ENCODE measurements at places on chromosomes 5 and 9.

GRCh38 chr5:96662725-96663518 is 746 bp downstream of the CAST start:
- DNase-seq: peak; percentile 78

DNA sequence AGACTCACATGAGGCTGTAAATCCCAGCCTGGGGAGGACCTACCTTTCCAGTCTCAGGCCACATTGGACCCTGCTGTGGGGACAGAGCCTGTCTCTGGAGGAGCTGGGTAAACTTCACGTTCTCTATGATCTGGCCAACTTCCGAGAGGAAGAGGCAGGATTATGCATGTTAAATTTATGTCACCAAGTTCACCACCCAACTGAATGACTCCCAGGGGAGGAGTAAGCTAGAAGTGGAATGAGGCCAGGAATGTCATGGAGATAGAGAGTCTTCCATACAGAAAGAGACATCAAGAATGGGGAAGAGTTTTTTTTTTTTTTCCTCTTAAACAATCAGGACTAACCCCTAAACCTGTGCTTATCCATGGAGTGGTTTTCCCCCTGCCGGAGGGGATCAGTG is 90.3 kb upstream of the PALM2AKAP2 start:
- DNase-seq: no peak

DNA sequence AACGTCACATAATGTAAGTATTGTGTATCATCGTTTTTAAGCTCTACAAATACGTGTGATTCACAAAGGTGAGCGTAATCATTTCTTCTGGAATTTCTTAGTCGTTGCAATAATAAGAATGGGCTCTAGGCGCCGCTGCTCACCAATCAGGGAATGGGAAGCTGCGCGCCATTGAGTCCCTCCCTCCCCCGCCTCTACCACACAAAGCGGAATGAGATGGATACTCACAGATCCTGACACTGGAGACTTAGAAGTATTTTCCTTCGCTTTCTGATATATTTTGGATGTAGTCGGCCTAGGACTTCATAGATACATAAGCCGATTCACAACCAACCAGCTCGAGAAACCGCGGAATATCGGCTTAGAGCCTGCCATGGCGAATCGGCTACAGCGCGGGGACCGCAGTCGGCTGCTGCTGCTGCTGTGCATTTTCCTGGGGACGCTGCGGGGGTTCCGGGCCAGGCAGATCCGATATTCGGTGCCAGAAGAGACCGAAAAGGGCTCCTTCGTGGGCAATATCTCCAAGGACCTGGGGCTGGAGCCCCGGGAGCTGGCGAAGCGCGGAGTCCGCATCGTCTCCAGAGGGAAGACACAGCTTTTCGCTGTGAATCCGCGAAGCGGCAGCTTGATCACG is at the start of gene PCDHGA11:
PCDHGA11 (plus strand) TSS at position 197 of the 634 bp plus-strand sequence; CDS start at position 374, 177 bp downstream.
- DNase-seq: no peak

DNA sequence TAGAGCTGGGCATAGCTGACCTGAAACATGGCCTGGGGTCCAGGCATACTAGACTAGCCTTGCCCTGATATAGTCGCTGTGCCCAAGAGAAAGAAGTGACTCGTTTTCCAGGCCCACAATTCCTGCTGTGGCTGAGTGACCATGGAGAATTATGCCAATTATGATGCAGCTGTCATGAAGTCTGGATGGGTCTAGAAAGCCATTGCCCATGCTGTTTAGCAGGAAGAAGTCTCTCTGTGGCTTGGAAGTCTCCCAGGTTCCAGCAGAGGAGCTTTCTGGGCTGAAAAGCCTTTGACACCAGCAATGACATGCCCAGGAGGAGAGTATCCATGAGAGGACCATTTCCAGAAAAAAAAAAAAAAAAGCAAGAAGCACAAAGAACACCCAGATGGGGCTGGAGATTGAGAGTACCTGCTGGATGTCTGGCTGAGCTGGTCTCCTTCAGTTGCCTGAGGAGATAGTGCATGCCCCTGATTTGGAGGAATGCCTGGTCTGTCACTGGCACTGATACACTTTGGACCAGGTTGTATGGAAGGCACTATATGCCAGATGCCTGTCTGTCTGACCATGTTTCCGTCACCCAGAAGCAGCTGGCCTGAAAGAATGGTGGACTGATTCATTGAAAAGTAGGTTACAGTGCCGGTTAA is 128.0 kb upstream of the EPB41L4A start:
- DNase-seq: no peak

DNA sequence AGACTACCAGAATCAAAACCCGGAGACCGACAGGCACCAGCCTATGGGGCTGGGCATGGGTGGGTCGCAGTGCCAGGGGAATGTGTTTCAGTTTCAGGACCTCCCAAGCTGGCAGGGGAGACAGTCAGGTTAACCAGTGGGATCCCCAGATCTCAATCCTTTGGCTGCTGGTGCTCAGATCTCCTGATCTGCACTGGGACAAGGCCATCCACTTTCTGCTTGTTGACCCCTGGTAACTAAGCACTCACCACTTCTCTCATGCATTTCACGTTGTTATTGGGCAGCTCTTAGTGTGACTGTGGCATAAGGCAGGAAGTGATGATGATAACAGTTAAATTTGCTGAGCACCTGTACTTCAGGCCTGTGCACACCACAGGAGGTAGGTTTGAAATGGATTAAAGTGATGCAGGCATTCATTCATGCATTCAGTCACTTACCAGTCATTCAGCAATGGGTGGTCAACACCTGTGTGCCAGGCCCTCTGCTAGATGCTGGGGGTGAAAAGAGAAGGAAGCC is 42.1 kb upstream of the STXBP1 start:
- DNase-seq: no peak

DNA sequence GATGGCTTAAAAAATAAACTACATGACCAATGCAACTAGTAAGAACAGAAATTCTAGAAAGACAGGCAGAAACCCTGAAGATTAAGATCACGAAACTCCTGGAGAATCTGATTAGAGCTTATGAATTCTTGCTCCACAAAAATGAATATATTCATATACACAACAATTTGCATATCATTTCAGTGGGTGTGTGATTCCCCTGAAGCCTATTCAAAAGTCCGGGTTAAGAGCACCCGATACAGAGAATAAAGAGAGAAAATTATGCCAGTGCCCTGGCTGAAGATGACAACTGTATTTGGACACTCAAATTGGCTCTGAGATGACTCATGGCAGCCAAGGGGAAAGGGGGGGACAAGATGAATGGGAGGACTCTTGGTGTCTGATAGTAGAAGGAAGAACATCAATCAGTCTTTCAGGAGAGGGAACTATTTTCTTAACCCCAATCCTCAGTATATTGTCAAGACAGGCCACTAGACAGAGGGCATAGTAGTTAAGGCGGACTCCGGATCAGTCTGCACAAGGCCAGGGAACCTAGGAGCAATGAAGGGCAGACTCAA is 6.0 kb downstream of the TMOD1 start:
- no peak for DNase-seq

DNA sequence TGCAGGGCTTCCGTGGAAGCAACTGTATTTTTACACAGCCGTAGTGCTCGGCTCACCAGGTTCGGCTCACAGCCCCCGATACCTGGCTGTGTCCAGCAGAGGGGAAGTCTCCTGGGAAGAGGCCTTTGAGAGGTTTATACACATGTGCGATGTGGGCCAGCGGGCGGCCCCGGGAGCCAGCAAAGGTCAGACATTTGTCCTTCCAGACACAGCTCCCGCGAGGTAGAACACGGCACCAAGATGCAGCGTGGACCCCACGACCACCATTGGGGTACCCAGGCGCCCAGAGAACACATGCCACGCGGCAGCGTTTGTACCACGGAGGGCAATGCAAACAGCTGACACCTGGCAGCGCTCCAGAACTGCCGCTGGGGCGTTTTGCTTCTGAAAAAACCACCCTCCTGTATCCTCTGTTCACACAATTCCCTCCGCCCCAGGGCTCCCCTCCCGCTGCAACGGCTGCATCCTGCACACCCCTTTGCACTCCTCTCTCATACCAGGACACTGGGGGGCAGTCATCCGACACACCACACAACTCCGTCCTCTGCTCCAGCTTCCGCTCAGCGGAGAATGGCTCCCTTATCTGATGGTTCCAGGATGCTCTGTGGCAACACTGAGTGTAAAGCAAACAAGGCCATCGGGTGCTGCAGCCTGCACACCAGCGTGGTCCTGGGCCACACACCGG is 235.3 kb downstream of the SYK start:
- DNase-seq: peak; percentile 65

DNA sequence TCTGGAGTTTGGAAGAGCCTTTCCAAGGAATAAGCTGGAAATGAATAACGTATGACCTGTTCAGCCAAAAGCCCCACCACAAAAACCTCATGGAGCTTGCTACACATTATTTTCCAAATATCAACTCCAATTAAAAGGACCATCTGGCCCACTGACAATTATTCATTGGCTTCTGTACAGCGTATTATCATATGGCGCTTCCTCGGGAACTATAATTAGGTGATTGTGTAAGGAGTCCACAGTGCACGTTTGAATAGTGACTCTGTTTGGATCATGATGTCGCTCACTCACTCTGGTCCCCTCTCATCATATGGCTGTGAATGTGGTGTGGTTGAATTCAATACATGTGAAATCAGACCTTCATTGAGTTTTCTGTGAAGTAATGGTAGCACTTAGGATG is 52.1 kb downstream of the GDNF start:
- DNase-seq: no peak

DNA sequence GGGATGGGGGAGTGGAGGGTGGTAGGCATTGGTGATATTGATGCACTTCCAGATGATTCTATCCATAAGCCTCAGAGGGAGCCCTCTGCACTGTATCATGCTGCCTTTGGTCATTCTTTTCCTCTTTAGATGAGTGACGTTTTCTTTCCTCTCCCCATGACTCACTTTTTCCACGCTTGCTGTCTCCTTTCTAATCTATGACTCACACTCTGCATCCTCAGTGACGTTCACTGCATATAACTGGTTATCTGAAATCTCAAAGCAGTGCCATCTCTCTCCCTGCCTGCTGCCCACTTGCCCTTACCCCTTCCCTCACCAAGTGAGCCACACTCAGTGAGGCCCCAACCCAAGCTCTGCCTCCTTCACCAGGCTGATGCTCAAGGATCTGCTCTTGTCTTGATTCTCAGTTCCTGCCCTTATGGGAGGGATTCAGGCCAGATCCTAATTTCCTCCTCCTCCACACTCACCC is 31.6 kb downstream of the PTGS1 start:
- no peak for DNase-seq

GRCh38 chr5:57262541-57262940 is 88.7 kb downstream of the GPBP1 start:
- no peak for DNase-seq

- DNase-seq: no peak
These were observed 6.8 kb downstream of the RASEF start for GRCh38 chr9:83056174-83056573.

- DNase-seq: no peak
These were observed 31.4 kb downstream of the AHRR start for GRCh38 chr5:352639-353611.

GRCh38 chr9:35026671-35027070 is 37.1 kb downstream of the DNAJB5 start:
- DNase-seq: no peak

- no peak for DNase-seq
These were observed 51.7 kb upstream of the NFIB start for GRCh38 chr9:14365670-14366069.

DNA sequence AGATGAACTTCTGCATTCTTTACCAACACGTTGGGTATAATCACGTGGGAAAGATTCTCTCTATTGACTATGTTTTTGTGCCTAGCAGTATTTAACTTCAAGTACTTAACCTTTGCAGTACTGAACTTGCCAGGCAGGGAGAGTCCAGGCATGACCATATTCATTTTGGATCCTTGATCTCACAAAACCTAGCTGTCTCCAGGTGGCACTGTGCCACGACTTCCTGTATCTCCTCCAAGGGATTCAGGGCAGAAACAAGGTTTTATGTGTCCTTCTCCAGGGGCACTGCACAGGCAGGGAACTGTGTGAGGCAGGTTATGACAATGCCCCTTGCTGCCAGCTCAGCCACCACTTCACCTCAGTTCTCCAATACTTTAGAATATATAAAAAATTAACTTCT is 11.7 kb upstream of the IFNA5 start:
- no peak for DNase-seq

DNA sequence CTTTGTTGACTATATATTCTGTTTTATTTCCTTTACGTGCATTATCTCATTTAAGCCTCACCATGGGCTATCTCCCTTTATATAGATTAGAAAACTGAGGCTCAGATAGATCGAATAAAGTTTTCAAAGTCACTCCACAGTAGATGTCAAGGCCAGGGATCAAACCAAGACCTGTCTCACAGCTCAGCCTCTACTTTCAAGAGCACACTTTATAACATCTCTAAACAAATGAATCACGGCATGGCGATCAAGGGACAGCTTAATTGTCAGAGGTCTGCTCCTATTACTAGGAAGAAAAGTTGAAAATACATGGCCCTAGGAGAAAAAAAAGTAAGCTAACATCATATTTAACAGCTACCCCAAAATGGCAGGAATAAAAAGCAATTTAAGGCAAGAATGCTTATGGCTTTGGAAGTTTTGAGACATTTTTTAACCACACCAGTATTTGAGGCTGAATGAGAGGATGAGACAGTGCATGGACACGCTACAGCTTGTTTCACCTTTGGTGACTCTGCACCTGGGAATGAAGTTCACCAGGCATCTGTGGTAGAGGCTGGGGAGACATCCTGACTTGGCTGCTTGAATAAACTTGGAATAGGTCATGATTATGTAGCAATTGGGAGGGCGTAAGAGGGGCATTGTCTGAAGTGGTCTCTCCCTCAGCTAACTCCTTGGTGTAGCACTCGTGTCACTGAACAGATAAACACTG is 486.8 kb upstream of the WWC1 start:
- DNase-seq: no peak

- no peak for DNase-seq
These were observed 86.6 kb downstream of the MED27 start for GRCh38 chr9:131992906-131993657.

- DNase-seq: no peak
These were observed 50.0 kb downstream of the RGS3 start for GRCh38 chr9:113513536-113513935.

DNA sequence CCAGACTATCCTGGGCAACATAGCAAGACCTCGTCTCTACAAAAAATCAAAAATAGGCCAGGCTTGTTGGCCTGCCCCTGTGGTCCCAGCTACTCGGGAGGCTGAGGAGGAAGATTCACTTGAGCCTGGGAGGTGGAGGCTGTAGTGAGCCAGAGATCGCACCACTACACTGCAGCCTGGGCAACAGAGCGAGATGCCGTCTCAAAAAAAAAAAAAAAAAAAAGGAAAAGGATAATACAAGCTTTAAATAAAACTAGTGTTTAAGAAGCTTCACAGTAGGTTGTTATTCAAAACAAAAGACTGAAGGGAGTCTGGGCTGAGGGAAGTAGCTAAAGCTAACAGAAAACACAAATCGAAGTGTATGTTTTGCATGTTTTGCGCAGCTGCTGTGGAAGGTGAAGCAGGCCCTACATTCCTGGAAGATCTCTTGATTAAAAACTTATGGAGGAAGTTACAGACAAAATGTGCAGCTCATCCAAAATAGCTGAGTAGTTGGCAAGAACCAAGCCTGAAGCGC is 581 bp upstream of the C9orf40 start:
- no peak for DNase-seq

- no peak for DNase-seq
These were observed 3.8 kb upstream of the RASEF start for GRCh38 chr9:83066771-83067170.

GRCh38 chr9:92668746-92669526 is 995 bp downstream of the IPPK start:
- peak; percentile 58 for DNase-seq

GRCh38 chr5:98750693-98751092 is 22.8 kb upstream of the RGMB start:
- DNase-seq: no peak

All from nephron progenitor cell (in vitro differentiated cells).